ENCODE measurements at places on chromosomes 1 and 21.

DNA sequence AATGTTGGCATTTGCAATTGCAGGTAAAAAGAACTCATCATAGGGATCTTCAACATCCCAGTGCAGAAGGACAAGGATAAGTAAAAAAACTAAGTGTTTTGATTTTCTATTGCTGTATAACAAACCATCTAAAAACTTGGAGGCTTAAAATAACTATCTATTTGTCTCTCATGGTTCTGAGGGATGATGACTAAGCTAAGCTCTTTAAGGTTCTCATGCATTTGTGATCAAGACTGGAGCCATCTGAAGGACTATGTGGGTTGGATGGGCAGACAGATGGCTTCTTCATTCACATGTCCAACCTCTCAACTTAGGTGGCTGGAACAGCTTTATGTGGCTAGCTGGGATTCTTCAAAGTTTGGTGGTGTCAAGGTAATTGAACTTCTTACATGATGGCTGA lies 51.5 kb downstream of the RPL5 start:
- DNase-seq, result no peak

- DNase-seq, result no peak
These were observed 484.1 kb upstream of the USP24 start for GRCh38 chr1:55699228-55699627.

DNA sequence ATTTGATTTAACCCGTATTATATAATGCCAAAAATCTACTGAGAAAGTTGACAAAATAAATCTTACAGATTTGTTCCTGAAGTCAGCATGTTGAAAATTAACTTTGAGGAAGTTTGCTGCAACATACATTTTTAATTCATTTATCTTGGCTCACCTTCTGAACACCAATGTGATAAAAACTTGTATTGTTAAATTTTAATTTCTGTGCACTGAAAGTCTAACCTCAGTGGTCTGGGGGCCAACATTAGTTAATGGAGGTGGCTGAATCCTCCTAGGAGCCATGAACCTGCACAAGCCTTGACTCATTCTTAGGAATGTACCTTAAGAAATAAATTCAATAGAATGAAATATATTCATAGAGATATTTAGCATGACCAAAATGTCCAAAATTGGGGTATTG lies 95.3 kb downstream of the ADSS2 start:
- DNase-seq, result no peak

- no peak for DNase-seq
These were observed 28.4 kb upstream of the AHCTF1 start for GRCh38 chr1:246959944-246960693.

DNA sequence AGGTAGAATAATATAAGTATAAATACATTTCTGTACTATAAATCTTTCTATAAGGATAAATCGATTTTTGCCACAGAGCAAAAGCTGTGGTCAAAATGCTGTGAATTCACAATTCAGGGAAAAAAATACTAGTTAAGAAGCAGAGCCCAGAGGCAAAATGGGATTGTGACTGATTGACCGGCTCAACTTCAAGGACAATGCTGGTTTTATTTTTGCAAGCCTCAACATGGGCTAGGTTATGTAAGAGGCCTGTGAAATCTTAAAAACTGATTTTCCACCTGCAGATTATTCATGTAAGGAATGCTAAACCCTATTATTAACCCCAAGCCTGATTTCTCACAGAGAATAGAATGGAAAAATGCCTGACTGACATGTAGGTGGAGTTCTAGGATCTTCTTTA lies 155.1 kb downstream of the HHAT start:
- no peak for DNase-seq

DNA sequence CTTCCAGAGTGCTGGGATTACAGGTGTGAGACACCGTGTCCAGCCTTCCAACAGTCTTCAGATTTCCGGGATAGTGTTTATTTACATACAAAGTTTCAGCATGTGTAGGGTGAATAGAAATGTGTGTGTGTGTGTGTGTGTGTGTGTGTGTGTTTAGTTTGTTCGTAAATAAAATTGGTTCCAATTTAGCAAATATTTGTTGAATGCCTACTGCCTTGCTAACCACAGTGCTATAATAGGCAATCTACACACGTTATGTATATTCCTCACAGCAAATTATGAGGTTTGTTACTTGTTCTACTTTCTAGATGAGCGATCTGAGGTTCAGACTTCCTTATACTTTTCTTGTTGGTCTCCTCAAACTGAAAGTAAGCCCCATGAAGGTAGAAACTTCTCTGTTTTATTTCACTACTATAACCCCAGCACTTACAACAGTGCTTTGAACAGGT lies 32.8 kb upstream of the EPS15 start:
- DNase-seq, result no peak

DNA sequence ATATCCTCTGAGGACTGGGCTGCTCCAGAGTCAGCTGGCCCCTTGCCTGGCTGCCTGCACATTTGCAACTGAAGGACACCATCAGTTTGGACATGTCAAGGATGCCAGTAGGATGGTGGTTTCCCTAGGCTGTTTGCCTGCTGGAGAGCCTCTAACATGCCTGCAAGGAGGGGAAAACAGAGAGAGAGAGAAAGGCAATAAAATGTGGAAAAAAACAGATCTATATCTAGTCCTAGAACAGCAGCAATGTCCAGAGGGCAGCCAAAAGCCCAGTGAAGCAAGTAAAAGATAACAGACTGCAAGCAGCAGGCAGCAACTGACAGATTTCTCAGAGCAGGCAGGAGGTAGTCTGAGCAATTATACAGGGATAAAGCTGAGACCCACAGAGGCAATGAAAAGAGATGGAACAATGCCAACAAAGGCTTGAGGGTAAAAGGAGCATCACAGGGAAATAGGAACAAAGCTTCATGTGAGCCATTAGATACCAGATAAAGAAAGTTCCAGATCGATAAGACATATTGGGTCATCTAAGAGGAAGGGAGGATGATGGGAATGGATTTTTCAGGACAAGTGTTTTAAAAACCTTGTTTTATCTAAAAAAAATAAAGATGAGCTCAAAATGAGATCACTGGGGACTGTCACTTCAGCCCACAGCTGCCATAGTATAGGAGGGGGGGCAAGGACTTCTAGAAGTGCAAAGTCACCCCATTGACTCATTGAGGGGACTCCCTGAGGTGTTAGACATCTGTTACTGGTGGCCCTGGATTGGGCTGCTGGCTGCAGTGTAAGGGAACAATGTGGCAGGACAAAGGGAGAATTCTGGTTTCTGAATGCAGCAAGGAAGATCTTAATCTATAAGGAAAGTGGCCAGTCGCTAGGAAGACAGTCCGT lies 38.6 kb upstream of the GADD45A start:
- DNase-seq, result no peak

DNA sequence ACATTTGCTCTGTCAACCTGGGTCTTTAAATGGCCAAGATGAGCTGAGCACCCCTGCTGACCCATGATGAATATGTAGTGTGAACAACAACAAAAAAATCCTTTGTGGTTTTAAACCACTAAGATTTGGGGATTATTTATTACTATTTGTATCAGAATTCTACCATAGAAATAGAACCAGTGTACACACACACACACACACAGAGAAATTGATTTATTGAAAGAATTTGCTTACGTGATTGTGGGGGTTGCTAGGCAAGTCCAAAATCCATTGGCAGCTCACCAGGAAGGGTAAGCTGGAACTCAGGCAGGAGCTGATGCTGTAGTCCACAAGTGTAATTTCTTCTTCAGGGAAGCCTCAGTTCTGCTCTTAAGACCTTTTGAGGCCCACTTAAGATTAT lies 82.5 kb upstream of the MAP1LC3C start:
- no peak for DNase-seq

DNA sequence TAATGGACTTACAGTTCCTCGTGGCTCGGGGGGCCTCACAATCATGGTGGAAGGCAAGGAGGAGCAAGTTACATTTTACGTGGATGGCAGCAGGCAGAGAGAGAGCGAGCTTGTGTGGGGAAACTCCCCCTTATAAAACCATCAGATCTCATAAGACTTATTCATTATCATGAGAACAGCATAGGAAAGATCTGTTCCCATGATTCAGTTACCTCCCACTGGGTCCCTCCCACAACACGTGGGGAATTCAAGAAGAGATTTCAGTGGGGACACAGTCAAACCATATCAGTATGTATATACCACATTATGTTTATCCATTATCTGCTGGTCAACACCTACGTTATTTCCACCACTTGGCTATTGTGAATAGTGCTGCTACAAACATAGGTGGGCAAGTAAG lies 352.3 kb upstream of the B3GALT2 start:
- no peak for DNase-seq

DNA sequence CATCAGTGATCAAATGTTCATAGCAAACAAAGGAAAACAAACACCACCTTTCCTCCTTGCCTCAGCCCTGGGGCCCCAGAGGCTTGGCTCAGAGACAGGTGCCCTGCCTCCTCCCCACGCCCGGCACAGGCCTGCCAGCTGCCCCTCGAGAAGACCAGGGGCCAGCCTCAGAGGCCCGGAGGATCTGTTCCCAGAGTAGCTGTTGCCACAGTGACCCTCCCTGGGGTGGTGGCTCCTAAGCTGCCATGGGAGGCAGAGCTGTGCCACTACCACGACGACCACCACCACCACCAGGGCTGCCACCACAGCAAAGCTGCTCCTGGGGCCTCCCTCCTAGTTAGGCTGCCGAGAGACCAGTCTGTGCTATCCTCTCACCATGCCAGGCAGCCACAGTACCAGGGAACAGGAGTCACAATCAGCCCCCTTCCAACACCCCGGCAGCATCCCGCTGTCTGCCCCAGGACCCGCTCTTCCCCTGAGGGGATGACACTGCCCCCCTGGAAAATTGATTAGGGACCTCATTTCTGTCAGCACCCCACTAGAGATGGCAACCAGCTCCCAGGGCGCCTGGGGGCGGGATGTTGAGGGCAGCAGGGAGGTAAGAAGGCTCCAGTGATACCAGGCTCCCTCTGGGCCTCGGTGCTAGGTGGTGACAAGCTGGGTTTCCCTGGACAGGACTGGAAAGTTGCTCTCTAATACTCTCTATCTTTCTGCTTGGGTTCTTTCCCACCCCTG lies 30.5 kb downstream of the KCNC4 start:
- no peak for DNase-seq

DNA sequence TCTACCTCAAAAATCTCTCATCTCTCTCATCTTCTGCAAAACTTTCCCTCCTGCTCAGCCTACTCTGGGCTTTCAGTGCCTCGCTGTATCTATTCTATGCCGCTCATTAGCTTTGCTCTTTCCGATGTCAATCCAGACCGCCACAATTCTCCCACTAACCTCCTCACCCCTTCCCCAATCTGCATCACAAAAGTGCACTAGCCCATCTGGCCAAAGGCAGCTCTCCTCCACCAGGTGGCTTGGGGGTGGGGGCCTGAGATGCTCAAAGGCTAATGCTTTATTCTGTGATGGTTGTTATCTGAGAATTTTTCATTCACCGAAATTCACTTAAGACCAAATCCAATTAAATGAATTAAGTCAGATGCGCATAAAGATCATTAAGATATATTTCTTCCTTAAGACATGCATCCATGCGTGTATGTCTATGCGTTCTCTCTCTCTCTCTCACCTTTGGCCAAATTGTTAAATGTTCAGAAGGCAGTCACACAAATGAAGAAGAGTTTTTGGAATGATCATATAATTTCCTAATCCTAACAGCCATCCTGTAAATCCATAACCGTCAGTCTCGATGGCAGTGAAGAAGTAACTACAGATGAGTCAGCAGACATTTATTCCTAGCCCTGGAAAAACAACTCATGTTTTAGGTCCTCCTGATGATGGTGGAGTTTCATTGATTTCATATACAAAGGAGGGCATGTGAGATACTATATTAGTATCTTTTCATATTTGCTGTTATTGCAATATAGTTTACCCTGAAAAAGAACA lies 111.3 kb downstream of the C1orf21 start:
- peak; percentile 45 for DNase-seq

DNA sequence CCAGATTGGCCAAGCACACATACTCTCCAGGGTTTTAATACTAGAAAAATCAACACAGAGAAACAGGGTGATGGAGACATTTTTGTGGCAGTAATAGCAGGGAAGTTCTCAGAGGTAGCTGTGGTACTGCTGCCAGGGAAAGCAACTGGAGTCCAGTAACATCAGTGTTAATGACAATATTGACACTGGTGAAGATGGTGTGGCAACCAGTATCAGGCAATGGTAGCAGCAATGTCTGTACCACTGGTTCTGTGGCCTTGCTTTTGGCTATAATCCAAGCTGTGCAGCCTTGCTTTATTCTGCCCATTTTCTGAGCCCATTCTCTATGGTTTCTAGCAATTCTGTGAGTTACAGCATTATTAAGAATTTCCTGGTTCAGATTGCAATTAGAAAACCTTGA lies 1.6 kb upstream of the SNX7 start:
- no peak for DNase-seq

DNA sequence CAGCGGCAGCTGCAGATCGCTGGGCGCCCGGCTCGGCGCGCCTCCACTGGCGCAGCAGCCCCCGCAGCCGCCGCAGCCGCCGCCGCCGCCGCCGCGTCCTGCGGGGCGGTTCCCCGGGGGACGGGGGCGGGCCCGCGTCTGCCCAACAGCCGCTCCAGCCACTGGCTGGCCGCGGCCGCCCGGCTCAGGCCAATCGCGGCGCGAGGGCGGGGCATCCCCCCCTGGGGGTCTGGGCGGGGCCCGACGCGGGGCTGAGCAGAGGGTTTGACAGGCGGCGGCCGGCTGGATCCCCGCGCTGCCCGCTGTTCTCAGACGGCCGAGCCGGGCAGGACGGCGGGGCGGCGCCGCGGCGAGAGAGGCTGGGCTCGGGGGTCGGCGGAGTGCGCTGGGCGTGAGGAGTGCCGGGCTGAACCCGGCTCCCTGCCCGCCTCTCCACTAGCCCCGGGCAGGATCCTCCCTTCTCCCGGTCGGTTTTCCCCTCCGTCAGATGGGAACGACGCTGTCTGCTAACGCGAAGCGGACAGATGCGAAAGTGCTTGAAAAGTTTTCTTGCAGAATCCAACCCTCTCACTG lies at the start of gene GLIS1:
GLIS1 (minus strand) TSS at position 56 of the 573 bp plus-strand sequence. CDS start 1,100 bp downstream, outside the sequence.
- no peak for DNase-seq

DNA sequence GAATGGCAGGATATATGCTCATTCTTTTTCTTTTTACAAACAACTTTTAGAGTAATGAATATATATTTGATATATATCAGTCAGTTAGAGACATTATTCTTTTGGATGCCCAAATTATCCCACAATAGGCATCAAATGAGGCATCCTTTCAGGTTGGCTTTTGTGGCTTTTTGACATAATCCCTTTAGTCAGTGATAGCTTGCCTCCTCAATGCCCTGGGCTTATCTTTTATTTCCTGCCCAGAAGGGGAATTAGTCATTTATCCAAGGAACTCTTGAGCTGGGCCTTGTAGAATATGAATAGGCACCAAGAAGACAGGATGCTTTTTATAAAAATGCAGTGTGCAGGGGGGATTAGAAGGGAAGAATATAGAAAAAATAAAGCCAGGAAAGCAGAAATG lies 22.2 kb downstream of the EPHX4 start:
- DNase-seq, result no peak

Data from iPS DF 6.9 (cell line).